ENCODE measurements at places on chromosomes 16 and 17.

GRCh38 chr17:74439691-74440567, 8.0 kb downstream of the GPRC5C start:
- no peaks in the 10 kb centered on the region for H3K4me1 ChIP-seq
- H3K27ac ChIP-seq: no peak overlapping the region
- H3K4me3 ChIP-seq: no peak overlapping the region

DNA sequence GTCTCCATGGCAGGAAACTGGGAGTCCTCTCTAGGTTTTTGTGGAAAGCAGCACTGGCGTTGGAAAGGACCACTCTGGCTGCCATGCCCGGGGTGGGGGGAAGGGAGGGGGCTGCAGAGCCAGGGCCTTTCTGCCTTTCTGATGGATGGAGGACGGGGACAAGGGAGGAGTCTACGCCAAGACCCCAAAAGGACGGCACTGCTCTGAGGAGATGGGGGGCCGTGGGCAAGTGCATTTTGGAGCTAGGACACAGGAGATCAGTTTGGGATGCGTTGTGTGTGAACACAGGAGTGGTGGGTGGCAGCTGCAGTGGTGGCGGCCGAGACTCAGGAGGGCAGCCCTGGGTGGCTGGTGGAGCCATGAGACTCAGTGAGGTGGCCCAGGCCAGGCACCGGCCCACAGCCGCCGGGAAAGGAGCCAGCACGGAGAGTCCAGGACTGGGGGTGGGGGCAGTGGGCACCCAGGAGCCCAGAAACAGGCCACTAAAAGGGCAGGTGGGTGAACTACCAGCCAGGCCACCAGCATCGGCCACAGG, 2.0 kb downstream of the CENPX start:
- H3K4me1 ChIP-seq: peaks cover 19% of the 10 kb centered on the region
- H3K27ac ChIP-seq: no peak overlapping the region
- no peaks in the 10 kb centered on the region for H3K27me3 ChIP-seq
- no peaks in the 10 kb centered on the region for H3K36me3 ChIP-seq

- H3K36me3 ChIP-seq: peaks cover 6% of the 10 kb centered on the region
- peaks cover 16% of the 10 kb centered on the region for H3K4me1 ChIP-seq
- no peak overlapping the region for H3K4me3 ChIP-seq
- H3K27ac ChIP-seq: no peak overlapping the region
- DNase-seq: no peak
Measured at GRCh38 chr17:81000631-81001357, 9.2 kb downstream of the CHMP6 start.

GRCh38 chr17:21513012-21513570, 136.9 kb downstream of the KCNJ12 start:
- peaks cover 14% of the 10 kb centered on the region for H3K4me1 ChIP-seq
- peaks cover 58% of the 10 kb centered on the region for H3K27me3 ChIP-seq
- DNase-seq: peak; percentile 61
- H3K27ac ChIP-seq: no peak overlapping the region

- no peak overlapping the region for H3K4me3 ChIP-seq
- H3K27ac ChIP-seq: no peak overlapping the region
- H3K4me1 ChIP-seq: peaks cover 4% of the 10 kb centered on the region
- H3K36me3 ChIP-seq: no peaks in the 10 kb centered on the region
Measured at GRCh38 chr17:30368912-30369720, 9.6 kb upstream of the CPD start.

- H3K36me3 ChIP-seq: peaks cover 6% of the 10 kb centered on the region
- peak overlapping the region; percentile 95 for H3K27ac ChIP-seq
- peaks cover 36% of the 10 kb centered on the region for H3K4me1 ChIP-seq
- DNase-seq: no peak
- H3K27me3 ChIP-seq: no peaks in the 10 kb centered on the region
Measured at GRCh38 chr16:27365142-27366089, 36.6 kb upstream of the IL21R start.

DNA sequence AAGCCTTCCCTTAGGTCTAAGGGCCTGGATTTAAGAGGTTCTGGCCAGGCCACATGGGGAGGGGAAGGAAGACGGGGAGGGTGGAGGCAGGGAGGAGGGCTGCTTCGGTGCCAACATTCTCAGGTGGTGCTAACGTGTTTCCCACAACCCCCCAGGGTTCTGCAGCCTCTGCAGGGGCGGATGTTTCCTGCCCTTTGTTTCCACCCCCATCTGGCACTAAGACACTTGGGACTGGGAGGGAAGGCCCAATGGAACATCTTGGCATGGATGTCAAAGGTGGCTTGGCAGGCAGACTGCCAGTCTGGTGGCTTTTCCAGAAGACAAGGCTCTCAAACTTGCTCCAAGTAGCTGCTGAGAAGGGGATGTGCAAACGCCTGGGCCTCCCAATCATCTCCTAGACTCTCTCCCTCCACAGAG, 12.7 kb downstream of the HIC1 start:
- peaks cover 11% of the 10 kb centered on the region for H3K27me3 ChIP-seq
- H3K36me3 ChIP-seq: peaks cover 23% of the 10 kb centered on the region
- H3K27ac ChIP-seq: peak overlapping the region; percentile 27
- H3K4me1 ChIP-seq: peaks cover 21% of the 10 kb centered on the region
- DNase-seq: no peak
- no peak overlapping the region for H3K4me3 ChIP-seq

Data from T-helper 17 cell (primary cell).